Stimulated activated CD8-positive, alpha-beta memory T cell treated with anti-CD3 and anti-CD28 coated beads, Interleukin-4, amount 100 ng/mL, for 4 hours (primary cell): ENCODE measurements at places on chromosomes 3 and 15.

GRCh38 chr3:71723452-71724170, 1.6 kb downstream of the EIF4E3 start:
- DNase-seq, result no peak

GRCh38 chr3:153577059-153577736, 415.2 kb downstream of the RAP2B start:
- DNase-seq, result no peak

- no peak for DNase-seq
Measured at GRCh38 chr15:99404454-99404853, 153.2 kb downstream of the LRRC28 start.

GRCh38 chr3:172634948-172635347, 75.9 kb downstream of the NCEH1 start:
- DNase-seq, result no peak

GRCh38 chr15:78050826-78051225, 26.7 kb downstream of the TBC1D2B start:
- DNase-seq, result no peak

- DNase-seq, result no peak
Measured at GRCh38 chr3:85255949-85256348, 297.2 kb downstream of the CADM2 start.

- DNase-seq, result no peak
Measured at GRCh38 chr15:42604894-42605744, 29.7 kb downstream of the STARD9 start.

- DNase-seq, result no peak
Measured at GRCh38 chr15:71245588-71245987, 130.3 kb downstream of the THSD4 start.

GRCh38 chr3:50204804-50205412, at the start of gene SLC38A3:
TSS of gene SLC38A3 (plus strand) at chr3:50205271. CDS start at chr3:50214200, 8,929 bp downstream.
- no peak for DNase-seq

DNA sequence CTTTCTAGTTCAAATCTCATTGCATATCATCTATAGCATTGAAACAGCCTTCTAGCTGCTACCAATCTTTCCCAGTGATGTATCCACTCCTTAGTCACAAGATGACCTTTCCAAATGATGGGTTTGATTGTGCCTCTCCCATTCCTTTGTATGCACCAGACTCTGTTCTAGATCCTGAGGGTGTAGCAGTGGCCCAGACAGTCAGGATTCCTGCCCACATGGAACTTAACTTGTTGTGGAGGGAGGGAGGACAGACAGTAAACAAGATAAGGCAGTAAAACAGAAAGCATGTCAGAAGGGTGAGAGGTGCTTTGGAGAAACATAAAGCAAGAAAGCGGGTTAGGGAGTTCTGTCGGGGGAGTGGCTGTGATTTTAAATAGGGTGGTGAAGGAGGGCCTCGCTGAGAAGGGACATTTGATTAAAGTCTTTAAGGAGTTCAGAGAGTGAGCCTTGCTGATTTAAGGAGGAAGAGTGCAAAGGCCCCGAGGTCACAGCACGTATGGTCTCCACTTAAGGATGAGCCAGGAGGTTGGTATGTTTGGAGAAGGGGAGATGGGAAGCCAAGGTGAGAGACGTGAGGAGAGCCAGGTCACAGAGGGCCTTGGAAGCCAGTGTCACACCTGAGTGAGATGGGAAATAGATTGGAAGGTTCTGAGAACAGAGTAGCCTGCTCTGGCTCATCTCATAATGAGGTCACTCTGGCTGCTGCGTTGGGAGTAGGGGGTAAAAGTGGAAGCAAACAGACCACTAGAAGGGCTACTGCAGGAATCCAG, 38.3 kb downstream of the FAM43A start:
- no peak for DNase-seq

DNA sequence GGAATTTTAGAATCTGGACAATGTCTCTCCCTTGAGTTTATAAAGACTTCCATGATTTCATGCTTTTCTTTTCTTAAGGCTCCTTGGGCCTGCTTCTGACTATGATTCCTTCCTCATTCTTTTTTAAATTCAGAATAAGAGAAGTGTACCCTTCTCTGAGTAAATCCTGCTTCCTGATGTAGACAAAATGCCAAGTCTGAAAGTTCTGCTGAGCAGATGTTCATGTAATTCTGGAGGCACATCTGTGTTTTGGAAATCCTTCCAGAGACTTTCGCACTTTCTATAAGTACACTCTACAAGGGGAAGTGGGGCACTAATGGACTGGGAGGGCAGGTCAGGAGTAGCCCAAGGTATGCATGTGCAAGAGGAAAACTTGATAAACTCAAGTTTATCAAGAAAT, 24.8 kb downstream of the TPM1 start:
- no peak for DNase-seq

DNA sequence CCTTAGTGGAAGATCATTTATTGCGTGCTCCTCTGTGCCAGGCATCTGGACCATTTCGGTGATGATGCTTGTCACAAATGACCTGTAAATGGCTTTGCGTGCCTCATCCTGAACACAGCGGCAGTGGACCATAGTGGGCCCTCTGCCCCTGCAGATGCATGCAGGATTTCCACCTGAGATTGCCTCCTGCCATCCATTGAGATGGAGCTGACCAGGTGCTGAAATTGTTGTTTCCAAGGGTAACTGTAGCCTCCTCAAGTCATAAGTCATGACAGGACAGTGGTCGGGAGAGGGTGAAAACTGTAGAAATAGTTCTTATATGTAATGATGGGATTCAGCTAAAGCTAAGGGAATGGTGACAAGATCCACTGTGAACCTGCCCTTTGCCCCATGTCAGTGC, 35.5 kb downstream of the CLSTN2 start:
- no peak for DNase-seq
